ENCODE measurements at places on chromosomes 5 and 9.

DNA sequence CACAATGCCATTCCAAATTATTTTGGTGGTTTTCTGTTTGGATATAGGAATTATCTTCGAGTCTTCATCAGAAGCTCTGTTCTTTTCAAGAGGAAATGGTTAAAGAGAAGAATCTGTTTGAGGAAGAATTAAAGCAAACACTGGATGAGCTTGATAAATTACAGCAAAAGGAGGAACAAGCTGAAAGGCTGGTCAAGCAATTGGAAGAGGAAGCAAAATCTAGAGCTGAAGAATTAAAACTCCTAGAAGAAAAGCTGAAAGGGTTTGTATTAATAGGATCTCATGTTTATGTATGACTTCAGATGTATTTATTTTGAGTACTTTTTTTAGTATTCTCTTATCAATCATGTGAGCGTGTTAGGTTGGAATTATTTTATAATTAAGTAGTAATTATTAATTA is 15.0 kb downstream of the HMMR start:
- DNase-seq = no peak

DNA sequence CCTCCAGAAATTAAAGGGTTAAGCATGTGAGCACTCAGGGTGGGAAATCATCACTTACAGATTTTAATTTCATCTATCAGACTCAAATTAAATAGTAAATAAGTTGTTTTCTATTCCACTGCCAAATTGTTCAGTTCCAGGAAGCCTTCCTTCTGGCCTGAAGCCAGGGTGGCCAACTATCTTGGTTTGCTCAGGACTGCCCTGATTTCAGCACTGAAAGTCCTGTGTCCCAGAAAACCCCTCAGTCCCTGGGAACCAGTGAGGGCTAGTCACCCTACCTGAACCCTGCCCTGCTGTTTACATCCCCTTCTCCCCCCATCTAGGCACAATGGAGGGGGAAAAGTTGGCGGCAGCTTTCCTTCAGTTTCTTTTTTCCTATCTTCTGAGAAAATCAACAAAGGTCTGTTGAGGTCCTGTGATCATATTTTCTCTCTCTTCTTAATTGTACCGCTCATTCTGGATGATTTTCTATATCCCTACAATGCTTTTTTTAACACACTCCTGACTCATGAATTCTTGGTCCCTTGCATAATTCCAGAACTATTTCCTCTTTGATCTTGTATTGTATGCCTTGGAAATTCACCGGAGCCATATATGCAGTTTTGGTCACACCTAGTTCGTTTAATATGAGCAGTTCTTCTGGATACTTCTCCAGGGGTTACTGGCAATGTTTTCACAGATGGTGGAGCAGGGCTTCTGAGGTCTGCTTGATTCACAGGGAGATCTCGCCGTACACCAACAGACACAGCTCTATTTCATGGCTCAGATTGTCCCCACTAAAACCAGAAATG is 103.8 kb downstream of the MAP1B start:
- DNase-seq = no peak

- no peak for DNase-seq
Measured at GRCh38 chr5:163529698-163530097, 24.3 kb downstream of the MAT2B start.

DNA sequence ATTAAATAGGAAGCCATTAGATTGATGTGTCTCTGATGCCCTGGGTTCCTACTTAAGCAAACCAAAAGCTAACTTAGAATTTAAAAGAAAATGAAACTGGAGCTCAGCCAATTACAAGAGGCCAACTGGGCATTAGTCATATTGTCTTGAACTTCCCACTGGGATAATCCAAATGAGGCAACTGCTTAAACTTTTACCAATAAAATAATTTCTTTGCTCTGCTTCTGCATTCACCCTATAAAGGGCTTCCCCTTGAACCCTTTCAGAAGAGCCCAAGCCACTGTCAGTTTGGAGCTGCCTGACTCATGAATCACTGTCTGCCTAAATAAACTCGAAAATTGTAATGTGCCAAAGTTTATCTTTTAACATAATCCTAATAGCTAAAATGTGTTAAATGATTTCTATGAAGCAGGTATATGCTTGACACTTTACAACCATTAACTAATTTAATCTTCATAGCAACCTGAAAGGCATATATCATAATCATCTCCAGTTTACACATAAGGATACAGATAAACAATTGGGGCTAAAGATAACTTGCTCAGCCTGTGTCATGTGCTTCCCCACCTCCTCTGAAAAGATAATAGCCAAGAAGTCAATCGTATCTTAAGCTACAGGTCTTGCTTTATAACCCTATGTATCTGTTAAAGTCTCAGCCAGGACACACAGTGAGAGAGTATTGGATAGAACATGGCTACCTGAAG is 11.5 kb downstream of the GPR150 start:
- no peak for DNase-seq

GRCh38 chr5:67476531-67476930 is 279.9 kb upstream of the CD180 start:
- DNase-seq = no peak

DNA sequence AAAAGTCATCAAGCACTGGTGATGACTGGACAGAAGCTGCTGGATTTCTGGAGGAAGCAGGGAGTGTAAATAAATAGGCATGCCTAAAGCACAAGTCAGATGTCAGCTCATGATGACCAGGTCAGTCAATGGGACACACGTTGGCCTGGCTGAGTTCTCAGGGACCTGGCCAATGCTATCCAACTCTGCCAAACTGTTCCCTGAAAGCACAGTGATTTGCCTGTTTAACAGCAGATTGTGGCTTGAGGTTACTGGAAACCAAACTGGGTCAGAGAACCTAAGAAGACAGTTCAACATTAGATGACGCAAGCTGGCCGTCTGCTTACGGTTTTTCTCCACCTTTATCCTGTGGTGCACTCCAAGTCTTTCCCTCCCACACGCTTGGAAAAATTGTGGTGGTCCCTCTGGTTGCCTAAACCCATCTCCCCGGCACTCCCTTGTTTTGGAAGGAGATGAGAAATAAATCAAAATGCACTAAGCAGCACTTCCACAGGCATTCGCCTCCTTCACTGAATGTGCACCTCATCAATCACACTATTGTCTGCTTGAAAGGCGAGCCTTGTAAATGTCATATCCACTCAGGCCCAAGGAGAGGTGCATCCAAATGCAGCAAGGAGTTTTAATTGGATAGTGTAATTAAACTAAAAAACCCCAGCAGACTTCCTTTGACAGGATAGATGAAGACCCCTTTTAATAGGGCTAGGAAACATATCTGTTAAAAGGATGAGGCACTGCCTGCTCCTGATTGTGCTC is 199.4 kb downstream of the GAPVD1 start:
- DNase-seq = no peak

DNA sequence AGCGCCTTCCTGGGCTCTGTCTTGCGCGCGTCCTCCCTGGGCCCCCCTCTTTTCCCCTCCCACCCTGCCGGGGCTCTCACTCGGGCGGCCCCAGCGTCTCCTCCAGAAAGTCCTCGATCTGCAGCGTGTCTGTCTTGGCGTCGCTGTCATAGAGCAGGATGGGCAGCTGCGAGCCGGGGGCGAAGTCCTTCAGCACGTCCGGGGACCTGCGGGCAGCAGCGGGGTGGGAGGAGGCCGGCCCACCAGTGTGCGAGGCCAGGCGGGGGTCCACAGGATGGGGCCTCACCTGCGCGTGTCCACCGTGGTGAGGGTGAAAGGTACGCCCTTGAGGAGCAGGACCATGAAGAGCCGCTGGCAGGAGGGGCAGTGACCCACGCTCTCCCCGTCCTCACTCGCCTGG is 1.0 kb downstream of the CLIC3 start:
- DNase-seq = no peak

DNA sequence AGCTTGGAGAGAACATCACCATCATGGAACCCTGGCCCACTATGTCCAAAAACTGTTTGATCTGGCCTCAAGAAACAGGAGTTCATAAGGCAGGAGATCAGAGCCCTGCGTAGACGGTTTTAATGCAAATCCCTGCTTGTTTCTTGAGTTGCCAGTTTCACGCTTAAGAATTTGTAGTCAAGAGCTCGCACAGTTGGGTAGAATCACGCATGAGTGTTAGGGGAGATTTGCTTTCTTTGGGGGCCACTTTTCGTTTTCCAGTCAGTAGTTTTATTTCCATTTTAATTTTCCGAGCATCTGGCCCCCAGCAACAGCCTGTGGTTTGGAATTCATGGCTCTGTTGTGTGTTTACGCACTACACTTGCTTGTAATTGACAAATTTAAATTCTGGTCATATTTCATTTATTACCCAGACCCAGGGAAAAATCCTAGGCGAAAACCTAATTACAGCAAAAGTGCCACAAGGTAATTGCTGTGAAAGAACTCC is 6.6 kb upstream of the C5orf58 start:
- DNase-seq = no peak

DNA sequence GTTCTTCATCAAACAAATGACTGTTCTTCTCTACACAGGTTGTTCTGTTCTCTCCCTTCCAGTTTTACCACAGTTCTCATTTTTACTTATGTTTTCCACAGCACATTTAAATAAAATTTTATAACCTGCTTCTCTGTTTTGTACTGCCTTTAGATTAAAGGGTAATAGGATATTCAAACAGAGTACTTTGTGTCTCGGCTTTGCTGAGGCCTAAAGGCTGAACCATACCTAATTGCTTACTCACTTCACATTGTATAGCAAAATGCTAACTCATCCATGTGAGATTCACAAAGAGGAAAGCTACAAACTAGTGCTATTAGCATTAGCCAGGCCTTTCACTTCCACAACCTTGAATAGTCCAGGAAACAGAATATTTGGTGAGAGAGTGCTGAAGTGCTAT is 200.3 kb downstream of the TRPM3 start:
- DNase-seq = no peak

- peak; percentile 6 for DNase-seq
Measured at GRCh38 chr5:97162045-97162444, 19.6 kb upstream of the LIX1 start.

GRCh38 chr9:109319017-109319625 is 1.7 kb downstream of the EPB41L4B start:
- no peak for DNase-seq
